AG10803 (cell line): ENCODE measurements at places on chromosomes 4 and X.

- no peak for DNase-seq
Observed at GRCh38 chr4:182832352-182833120, 84.7 kb downstream of the DCTD start.

DNA sequence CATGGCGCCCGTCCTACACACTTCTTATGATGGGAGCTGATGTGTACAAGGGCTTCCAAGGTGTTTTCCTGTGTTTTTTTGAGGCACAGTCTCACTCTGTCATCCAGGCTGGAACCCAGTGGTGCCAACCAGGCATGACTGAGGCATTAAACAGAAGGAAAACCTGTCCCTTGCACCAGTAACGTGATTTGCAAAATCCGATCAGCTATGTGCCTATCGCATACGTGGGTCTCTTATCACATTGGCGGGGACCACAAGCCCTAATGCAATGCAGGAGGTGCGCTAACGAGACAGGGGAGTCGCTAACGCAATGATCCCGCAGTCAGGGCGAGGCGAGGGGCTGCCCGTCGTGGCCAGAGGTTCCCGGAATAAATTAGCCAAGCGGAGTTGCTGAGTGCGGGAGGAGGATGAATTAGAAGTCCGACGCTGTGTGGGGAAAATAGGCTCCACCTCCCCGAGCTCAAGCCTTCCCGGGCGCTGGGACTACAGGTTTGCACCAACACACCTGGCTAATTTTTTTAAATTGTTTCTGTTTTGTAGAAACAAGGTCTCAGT, 162.7 kb downstream of the SHOX start:
- no peak for DNase-seq

DNA sequence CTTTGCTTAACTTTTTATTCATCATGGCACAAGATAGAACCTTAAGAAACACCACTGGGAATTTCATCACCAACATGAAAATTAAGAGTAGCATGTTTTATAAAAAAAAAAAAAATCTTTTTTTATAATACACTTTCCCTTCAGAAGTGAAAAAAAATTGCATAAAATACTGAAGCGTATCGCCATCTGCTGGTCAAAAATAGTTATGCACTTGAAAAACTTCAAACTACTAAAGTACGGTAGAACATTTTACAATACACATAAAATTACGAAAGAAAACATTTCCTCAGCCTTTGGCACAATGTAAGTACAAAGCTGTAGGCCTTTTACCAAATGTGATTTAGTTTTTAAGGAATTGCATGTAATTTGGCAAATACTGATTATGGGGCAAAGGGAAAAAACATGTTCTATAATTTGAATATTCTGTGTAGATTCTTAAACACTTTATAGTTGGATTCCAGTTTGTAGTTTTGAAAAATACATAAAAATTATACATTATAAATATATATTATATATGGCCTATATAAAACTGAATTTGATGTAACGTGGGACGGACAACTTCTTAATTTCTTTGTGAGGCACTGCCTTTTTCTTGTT, 26.5 kb downstream of the HCCS start:
- DNase-seq = peak; percentile 63

DNA sequence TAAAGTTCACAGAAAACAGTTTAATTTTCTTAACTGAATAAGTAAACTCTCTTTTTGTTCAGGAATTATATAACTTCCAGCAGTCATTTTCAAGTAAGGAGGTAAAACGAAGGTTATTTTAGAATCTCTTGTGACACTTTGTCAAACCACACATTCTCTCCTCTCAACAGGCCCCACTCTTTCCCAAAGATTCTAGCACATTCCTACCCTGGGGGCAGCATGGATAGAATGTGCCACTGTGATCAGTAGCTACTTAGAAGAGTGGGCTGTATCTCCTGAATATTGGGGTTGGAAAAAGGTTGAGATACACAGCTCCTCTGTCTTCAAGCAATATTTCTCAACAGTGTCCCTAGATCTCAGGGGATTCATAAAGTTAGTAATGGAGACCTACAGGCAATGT, 157.6 kb downstream of the EMCN start:
- DNase-seq = no peak

DNA sequence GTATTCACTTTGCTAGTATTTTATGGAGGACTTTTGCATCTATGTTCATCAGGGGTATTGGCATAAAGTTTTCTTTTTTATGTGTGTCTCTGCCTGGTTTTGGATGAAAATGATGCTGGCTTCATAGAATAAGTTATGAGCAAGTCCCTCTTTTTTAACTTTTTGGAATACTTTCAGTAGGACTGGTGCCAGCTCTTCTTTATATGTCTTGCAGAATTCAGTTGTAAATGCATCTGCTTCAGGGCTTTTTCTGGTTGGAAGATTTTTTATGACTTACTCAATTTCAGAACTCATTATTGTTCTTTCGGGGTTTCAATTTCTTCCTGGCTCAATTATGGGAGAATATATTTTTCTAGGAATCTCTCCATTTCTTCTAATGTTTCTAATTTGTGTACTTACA, 9.1 kb upstream of the CSN2 start:
- DNase-seq = no peak

DNA sequence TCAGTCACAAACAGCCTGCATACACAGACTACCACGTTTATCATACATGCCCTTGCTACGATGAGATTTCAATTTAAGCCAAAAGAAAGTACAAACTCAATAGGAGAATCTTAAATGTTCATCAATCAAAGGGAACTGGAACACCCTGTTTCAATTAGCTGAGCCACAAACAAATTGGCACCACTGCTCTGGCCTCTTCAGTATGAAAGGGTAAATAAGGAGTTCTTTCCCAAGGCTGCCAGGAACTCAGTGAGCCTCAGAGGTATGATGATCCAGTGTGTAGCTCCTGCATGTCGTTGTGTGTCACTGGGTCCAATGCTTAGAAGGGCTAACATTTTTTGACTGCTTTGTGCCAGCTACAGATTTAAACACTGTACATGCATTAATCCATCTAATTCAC, 5.4 kb downstream of the RNF150 start:
- peak; percentile 61 for DNase-seq

DNA sequence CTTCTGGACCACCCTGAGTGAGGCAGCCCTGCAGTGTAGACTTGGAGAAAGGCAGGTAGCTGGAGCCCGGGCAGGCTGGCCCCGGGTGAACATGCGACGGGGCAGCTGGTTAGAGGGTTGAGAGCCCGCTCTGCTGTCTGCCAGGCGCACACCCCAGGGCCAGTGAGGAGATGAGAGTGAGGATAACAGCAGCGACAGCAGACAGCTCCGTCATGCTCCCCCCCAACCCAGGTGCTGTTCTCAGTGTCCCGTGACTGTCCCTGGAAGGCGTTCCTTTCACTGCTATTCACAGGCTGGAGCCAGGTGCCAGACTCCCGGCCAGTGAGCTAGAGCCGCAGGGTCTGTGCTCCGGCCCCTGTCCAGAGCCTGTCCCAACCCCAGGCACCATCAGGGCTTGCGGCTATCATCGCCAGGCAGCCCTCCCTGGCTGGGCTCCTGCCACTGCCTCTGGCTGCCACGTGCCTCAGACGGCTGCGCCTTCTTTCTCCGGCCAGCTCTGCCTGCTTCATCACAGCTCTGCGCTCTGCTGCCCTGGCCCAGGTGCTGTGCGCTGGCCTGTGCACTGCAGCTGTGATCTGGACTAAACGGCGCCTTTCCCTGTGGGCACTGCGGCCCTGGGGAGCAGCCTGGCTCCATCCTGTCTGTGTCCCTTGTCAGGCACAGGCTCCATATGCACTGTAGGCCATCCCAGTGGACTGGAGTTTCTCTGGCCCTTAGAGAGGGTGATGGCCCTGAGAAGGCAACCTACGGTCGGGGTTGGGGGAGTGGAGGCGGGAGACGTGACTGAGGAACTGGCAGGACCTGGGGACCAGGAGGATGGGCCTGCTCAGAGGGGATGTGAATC, 19.8 kb downstream of the NSG1 start:
- DNase-seq = no peak

GRCh38 chrX:19698122-19698521, 182.8 kb upstream of the MAP3K15 start:
- DNase-seq = peak; percentile 79

DNA sequence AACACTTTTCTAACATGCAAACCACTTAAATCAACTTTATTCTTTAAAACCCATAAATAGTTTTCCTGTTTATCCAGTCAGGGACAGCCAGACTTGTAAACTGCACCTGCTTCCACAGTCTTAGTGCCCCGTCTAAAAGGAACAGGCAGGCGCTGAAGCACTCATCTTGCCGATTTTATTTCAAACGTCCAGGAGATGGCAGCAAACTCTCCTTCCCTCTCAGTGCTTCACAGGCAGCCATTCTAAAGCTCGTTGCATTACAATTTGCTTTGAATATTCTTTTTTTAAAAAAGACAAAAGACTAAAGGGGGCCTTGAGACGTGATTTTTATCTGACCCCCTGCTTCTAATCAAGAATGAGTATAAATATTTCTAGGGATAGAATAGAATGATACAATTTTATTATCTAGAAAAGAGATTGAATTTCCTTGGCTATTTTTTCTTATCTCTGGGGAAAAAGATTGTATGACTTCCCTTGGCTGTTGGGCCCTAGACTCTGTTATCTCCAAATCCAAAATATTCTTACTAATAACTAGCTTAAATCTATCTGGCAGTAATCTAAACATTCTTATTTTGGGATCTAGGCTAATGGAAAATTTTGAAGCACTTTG, 93.6 kb upstream of the MYOZ2 start:
- DNase-seq = peak; percentile 77

DNA sequence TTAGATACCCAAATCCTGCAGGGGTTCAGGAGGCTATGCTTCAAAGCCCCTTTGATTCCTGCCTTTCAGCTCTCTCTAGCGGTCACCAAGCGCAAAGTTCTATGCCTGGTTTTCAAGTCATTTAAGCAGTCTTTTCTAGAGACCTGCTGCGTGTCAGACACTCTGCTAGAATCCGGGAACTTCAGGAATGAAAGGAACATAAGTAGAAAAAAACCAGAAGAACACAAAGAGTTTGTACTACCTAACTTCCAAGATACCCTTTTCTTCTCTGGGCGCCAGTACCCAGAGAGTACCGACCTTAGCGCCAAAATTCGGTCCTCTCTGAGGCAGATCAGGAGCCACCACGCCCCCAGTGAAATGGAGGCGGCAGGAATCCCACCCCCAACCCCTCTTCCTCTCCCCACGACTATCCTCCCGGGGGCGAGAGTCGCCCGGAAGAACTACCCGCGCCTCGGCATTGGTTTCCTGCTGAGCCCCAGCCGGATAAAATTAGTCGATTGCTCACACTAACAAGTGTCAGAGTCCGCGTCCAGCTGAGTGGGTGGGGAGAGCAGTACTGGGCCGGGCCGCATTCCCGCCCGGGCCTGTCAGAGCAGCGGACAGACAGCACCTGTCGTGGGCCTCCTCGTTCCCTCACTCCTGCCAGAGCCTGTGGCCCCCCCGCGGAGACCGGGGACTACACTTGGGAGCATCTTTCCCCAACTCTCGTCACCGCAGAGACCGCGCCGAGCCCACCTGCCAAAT, 78.8 kb downstream of the RLIM start:
- peak; percentile 70 for DNase-seq

DNA sequence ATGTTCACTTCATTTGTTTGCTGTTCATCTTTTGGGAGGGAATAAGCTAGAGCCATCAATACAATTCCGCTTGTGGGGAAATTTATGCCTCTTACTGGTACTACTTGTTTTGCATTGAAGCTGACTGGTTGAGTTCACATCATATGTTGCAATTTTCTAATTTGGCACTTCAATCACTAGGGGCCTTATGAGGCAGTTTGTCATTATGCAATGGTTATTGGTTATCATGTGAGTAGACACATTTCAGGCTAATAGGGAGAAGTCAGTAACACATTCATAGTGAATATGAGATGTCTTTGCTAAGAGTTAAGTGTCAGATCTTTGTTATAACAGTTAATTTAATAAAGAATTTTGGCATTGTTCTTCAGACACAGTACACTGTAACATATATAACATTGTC, 5.0 kb downstream of the RPL36A start:
- DNase-seq = peak; percentile 28

DNA sequence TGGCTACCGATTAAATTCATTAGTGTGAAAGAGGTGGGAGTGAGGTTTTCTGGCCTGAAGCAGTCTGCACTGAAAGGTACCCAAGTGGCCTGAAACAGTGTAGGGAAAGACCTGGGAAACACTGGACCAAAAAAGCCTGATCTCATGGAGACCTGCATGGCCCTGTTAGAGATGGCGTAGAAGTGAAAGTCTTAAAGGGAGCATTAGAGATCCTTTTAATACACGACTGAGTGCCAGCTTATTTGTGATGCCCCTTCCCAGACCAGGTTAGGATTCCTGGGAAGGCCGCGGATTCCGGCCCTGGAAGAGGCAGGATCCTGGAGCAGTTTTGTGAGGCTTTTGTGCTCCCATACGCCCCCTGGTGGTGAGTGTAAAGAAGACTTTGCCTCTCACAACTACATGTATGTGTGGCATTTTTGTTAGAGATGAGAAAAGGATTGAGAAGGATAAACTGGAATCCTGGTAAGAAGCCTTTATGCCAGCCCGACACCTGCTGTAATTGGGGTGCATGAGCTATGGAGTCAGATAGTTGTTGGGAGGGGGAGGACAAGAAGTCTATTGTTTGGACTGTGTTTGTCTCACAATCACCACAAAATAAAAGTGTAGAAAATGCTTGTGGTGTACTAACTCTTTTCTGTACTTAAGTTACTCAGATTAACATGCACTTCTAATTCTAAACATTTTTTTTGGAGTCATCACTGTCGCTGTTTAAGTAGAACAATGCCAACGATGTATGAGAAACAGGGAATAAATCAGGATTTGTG, 54.0 kb downstream of the JADE1 start:
- peak; percentile 76 for DNase-seq
